RCC 7860 (cell line): ENCODE measurements at places on chromosomes 13 and 19.

GRCh38 chr19:32101206-32101605 lies 244.2 kb upstream of the ZNF507 start:
- DNase-seq: no peak

DNA sequence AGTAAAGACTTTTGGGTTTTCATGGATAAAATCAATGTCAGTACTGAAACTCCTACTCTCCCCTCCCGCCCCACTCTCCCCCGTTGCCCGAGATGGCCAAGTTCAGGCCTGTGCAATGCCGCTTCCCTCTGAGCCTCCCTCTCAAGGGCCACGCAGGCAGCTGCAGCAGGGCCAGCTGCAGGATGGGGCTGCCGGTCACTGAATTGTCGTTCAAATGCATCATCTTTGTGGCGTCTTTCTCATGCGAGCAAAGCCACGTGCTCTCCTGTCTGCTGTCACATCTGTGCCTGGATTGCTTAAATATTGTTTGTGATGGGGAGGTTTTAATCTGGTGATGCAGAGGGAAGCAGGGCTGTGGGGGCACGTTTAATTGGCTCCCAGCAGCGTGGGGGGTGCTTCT lies 26.6 kb downstream of the SHISA2 start:
- DNase-seq: no peak

DNA sequence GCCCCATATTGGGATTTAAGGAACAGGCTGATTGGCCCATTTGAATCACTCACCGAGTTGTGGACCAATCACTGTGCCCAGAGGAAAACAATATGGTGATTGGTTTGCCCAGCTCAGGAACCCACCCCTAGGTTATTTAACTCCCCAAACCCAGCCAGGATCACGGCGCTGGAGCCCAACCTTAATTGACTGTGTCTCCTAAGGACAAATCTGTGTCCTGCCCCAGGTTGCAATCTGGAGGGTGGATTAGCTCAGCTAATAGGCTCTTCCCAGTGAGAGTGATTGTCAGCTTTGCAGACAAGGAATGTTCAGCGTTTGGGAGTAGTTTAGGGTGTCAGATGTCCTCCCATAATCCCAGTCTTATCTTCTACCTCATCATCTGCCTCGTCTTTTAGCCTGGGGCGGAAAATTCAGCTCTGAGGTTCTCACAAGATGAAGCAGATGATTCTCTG lies 3.5 kb upstream of the ZNF358 start:
- no peak for DNase-seq

GRCh38 chr13:25836574-25837336 lies 215.1 kb downstream of the SHISA2 start:
- no peak for DNase-seq

- DNase-seq: no peak
These were observed 30.2 kb upstream of the C19orf12 start for GRCh38 chr19:29745253-29745652.

- DNase-seq: no peak
These were observed 14.0 kb upstream of the PPP1R12C start for GRCh38 chr19:55131421-55131820.

GRCh38 chr13:70203661-70204229 lies 95.5 kb upstream of the KLHL1 start:
- no peak for DNase-seq

DNA sequence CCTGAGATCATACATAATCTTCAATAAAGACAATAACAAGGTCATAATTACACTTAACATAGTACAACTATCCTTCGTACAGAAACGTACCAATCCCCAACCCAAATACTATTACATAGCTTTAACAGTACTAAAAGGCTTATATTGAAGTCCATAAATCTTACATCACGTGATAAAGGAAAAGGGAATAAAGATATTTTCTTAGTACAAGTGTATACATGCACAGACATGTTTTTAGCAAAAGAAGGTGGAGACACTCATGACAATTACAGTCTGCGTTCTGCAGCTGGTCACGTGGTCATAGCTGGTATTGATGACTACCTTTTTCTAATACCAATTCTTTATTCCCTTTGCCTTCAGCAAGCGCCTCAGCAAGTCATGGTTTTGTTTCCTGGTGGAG lies 464.5 kb upstream of the SLITRK5 start:
- no peak for DNase-seq

- DNase-seq: no peak
These were observed 78.6 kb upstream of the MAB21L1 start for GRCh38 chr13:35554972-35555623.

GRCh38 chr19:6925801-6926751 lies 38.7 kb downstream of the ADGRE1 start:
- DNase-seq: no peak

GRCh38 chr13:92256211-92256610 lies 857.8 kb downstream of the GPC5 start:
- no peak for DNase-seq

- DNase-seq: no peak
These were observed 22.0 kb upstream of the STOML3 start for GRCh38 chr13:39012608-39013007.

- peak; percentile 25 for DNase-seq
These were observed 8.4 kb upstream of the BCAM start for GRCh38 chr19:44800461-44800860.

DNA sequence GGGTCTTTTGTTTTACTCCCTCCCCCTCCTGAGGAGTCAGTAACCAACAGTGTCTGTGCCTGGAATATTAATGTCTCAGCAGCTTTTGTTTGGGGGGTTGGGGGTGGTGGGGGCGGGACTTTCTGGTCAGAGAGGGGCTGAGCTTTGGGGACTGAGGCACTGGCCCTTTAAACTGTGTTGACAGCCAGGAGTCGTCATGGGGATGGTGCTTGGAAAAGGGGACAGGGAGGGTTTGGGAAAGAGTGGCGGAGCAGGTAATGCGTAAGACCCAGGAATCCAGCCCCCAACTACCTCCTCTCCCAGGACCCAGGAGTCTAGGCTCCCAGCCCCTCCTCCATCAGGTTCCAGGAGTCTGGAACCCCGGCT lies 5.2 kb downstream of the CADM4 start:
- no peak for DNase-seq

- DNase-seq: no peak
These were observed 43.0 kb downstream of the COL4A2 start for GRCh38 chr13:110350049-110350448.

GRCh38 chr13:27347211-27347772 lies 76.7 kb downstream of the RASL11A start:
- DNase-seq: no peak

- DNase-seq: no peak
These were observed 6.1 kb downstream of the APLP1 start for GRCh38 chr19:35874392-35874930.

- no peak for DNase-seq
These were observed 466.3 kb downstream of the COG6 start for GRCh38 chr13:40121722-40122121.

DNA sequence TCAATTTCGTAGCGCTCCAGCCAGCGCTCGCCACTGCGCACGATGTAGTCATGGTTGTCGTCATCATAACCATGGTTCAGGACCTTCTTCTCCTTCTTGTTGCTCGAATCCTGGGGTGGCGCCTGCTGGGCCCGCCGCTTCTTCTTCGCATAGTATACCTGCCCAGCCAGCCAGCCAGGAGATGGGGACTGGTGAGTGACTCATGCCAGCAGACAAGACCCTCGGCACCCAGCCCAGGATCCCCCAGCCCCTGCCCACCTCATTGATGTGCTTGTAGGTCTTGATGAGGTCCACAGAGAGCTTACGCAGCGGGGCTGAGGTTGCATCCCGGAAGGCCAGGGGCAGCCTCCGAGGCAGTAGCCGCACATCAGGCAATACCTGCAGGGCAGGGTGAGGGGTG lies 3.6 kb downstream of the DYRK1B start:
- no peak for DNase-seq

DNA sequence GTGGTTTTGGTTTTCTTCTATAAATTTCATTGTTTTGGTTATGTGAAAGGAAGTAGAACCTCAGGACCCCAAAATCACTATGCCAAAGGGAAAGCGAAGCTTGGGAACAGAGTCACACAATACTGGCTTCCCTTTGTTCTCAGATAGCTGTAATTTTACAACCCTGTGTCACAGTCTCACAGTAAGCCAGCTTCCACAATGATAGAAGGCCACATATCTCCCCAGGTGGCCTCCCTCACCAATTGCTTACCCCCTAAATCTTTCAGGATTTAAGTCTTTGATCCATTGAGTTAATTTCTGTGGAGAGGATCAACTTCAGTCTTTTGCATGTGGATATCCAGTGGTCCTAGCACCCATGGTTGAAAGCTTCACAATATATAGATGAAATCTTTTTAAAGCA lies 58.7 kb downstream of the SLC15A1 start:
- DNase-seq: no peak

DNA sequence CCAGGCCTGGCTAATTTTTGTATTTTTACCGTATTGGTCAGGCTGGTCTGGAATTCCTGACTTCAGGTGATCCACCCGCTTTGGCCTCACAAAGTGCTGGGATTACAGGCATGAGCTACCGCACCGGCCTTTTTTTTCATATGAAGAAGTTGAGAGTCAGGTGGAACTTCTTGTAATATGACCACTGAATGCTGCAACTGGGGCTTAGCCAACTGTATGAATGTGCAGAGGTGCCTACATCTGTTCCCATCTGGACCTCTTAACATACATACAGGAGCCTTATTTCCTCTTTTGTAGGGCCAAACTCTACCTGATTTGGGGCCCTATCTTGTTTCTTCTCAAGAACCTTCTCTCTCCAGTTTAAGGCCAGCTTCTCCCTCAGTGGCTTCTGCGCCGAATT lies 11.9 kb upstream of the GGACT start:
- no peak for DNase-seq

DNA sequence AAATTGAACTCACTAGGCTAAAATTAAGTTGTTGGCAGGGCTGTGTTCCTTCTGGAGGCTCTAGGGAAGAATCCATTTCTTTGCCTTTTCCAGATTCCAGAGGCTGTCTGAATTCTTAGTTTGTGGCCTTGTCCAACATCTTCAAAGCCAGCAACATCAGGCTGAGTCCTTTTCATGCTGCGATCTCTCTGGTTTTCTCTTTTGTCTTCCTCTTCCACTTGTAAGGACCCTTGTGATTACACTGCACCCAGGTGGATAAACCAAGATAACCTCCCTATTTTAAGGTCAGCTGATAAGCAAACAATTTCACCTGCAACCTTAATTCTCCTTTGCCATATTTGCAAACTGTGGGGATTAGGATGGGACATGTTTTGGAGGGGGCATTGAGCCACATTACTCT lies 11.5 kb downstream of the UTP14C start:
- no peak for DNase-seq

DNA sequence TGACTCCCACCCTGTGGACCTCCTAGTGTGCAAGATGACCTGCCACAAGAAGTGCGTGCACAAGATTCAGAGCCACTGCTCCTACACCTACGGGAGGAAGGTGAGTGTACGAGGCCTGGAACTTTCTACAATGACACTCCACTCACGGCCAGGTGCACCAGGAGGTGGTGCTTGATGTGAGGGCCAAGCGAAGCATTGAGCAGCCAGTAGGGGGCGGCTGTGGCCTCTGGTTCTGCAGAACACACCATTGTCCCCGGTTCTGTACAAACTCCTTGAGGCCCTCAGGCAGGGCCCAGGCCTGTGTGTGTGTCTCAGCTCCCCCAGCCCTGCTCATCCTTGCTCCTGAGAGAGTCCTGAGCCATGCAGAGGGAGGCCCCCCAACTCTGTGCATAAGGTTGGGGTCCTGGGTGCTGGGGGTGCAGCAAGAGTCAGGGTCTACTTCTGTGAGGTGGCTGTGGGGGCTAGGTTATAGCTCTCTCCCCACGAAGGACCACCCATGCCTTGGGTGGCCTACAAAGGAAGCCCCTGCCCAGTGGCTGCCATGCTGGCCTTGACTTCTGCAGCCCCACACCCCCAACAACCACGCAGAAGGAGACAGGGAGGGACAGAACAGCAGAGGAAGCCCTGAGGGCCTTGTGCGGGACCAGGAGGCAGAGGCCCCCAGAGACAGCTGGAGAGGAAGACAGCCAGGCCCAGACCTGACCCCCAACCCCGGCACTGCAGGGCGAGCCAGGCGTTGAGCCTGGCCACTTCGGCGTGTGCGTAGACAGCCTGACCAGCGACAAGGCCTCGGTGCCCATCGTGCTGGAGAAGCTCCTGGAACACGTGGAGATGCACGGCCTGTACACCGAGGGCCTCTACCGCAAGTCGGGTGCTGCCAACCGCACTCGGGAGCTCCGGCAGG lies 9.7 kb upstream of the USE1 start:
- peak; percentile 18 for DNase-seq

DNA sequence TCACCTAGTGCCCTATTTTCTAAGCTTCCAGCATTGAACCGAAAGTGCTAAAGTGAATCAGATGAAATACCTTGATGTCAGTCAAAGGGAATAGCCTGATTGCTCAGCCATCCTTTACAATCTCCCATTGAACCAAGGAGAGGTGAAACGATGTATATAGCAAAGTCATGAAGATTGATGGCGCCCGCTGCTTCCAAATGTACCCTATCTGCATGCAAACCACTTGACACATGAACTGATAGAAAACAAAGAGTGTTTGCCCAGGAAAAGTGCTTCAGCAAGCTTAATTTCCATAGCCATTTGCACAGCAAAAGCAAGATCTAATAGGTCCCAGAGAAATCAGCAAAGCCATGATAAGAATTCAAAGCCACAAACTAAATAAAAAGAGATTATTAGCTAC lies 624.9 kb upstream of the PCDH9 start:
- DNase-seq: no peak

GRCh38 chr13:95703576-95703975 lies 26.6 kb downstream of the DNAJC3 start:
- DNase-seq: no peak

DNA sequence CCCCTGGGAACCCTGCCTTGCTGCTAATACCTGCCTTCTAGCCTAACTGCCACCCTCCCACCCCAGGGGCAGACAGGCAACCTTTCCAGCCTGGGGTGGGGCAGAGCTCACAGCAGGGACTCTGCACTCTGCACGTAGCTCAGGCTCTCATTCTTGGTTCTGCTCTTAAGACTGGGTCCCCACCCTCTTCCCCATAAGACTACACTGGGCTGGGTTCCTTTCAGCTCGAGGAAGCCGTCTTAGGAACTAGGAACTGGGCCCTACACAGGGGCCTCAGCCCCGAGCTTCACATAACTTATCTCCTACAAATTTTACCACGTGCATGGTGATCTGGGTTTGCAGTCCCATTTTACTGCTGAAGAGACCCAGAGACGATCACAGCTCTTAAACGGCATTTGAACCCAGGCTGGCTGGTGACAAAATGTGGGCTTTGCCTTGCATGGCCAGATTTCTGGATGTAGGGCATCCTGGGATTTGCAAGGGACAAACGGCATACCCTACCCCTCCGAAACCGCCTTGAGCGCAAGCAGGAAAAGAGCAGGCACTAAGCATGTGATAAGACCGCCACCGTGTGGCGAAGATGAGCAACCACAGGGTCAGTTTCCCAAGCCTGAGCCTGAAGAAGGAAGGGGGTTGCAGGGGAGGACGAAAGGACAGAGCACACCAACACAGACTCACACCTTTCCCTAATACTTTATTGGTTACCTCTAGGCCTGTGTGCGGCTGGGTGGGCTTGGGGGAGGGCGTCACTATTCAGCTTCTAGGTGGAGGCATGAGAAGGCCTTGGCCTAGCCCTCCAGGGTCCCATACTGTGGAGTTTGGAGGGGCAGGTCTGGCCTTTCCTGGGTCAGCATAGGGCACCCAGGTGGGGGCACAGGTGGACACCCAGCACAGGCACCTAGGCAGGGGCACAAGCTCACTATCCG lies 5.1 kb downstream of the JUNB start:
- DNase-seq: peak; percentile 75
